ENCODE measurements at places on chromosomes 1 and 21. TPM values are rescaled to one million over a fixed set of nuclear protein-coding genes. Genes with fewer than 3 reads are reported as not detected.

The TAS1R1 gene
- total RNA-seq = 0.29 TPM

The AJAP1 gene
- 0.29 TPM for total RNA-seq

The ITLN2 gene
- total RNA-seq = not detected

The MRPL37 gene
- 88.7 TPM for total RNA-seq

The DMRTA2 gene
- under 0.01 TPM for total RNA-seq

The CRP gene
- not detected for total RNA-seq

The TMPRSS15 gene
- not detected for total RNA-seq

DNA sequence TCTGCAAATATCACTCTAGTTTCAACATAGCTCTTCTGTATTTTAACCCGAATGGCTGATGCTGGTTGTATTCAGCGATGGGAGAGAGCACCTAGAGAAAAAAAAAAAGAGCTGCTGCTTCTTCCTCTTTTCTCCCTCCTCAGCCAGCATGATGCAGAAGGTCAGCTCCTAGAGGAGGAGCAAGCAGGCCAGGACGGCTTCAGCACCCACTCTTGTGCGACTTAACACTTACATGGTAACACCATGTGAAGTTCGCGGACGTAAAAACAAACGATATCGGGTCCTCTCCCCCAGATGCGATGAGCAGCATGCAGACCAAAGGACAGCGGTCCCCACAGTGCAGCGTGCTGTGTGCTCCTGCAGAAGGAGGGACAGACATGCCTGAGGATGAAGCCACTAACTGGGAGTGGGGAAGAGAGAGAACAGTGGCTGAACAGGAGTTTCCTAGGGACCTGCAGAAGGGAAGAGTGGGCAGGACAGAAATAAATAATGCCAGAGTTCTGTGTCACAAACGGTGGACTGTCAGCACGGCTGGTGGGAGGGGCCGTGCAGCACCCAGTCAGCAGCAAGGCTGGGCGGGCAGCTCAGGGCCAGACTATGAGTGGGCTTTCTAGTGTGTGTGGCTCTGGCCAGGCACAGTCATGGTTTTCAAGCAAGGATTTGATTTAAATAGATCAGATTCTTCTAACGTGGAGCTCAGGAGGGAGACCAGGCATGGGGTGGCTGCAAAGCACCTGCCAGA, 11.4 kb upstream of the B3GALT5 start:
- H3K36me3 ChIP-seq = no peaks in the 10 kb centered on the region
- no peaks in the 10 kb centered on the region for H3K27me3 ChIP-seq
- no peak overlapping the region for H3K27ac ChIP-seq
- peak; percentile 72 for DNase-seq
- H3K4me3 ChIP-seq = no peak overlapping the region
- no peaks in the 10 kb centered on the region for H3K4me1 ChIP-seq

DNA sequence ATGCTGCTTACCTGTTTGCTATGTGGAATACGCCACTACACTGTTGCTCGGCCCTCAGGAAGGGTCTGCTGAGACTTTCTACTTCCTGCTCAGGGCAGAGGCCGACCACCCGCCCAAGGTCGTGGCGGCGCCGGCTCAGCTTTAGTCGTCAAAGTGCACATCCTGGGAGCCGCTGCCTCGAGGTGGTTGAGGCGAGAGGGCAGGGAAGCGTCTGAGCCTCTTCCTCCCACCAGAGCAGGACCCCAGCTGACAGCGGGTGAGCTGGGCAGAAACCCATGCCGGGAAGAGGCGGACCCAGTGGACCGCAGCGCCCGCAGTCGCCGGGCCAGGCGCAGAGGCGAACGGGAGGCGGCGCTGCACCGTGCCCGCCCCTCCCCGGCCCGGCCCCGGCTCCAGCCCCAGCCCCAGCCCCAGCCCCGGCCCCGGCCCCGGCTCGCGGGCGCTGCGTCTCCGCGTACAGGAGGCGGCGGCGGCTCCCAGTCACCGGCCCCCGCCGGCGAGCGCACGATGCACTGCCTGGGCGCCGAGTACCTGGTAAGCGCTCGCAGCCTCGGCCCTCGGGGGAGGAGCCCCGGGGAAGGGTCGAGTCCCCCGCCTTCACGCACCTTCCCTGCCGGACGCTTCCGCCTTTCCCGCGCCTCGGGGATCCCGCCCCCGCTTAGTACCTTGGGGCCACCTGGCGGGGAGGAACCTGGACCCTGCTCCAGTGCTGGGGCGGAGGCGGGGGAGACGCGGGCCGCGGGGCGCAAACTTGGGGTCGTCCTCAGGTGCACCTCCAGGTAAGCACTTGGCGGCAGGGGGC, at the start of gene SLC44A3:
Gene SLC44A3 (plus strand): TSS at position 413 of the 802 bp plus-strand sequence. CDS start 95 bp downstream, at position 508.
- H3K27ac ChIP-seq = no peak within 1 kb of the TSS
- H3K36me3 ChIP-seq = no peaks in the 10 kb centered on the region
- peaks cover 73% of the 10 kb centered on the region for H3K27me3 ChIP-seq
- H3K4me3 ChIP-seq = peak within 1 kb of the TSS; percentile 73
- peaks cover 4% of the 10 kb centered on the region for H3K4me1 ChIP-seq

DNA sequence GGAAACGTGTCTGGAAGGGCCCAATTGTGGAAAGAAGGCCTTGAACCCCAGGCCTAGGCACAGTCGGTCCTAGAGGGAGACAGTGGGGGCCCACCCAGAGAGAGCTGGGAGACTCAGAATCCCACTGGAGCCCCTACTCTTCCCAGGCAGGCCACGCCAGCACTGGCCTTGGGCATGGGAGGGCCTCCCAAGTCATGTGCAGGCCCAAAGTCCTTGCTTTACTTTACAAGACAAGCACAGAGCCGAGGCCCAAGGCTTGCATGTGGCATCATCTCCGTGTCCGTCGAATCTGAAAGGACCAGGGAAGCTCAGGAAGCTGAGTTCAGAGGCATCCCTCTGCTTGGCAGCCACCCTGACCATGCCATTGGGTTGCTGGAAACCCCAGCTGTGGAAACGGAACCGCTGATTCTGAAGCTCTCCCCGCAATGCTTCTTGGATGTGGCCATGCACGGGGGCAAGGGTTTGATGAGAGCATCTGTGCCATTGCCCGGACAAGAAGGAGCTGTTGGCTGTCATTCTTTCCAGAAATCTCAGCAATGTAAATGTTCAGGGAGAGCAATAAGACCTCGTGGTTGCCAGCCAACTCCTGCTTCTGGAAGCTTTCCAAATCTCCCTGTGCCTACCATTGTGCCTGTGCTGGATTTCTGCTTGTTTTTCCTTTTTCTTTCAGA, 32.8 kb downstream of the ABCG1 start:
- no peak for DNase-seq
- peaks cover 2% of the 10 kb centered on the region for H3K27me3 ChIP-seq
- no peak overlapping the region for H3K4me3 ChIP-seq
- no peaks in the 10 kb centered on the region for H3K4me1 ChIP-seq
- no peak overlapping the region for H3K27ac ChIP-seq

- H3K27me3 ChIP-seq = no peaks in the 10 kb centered on the region
- peaks cover 15% of the 10 kb centered on the region for H3K36me3 ChIP-seq
- H3K4me3 ChIP-seq = no peak overlapping the region
- DNase-seq = peak; percentile 56
- peaks cover 7% of the 10 kb centered on the region for H3K4me1 ChIP-seq
Observed at GRCh38 chr21:46222436-46223116, 6.0 kb downstream of the LSS start.

DNA sequence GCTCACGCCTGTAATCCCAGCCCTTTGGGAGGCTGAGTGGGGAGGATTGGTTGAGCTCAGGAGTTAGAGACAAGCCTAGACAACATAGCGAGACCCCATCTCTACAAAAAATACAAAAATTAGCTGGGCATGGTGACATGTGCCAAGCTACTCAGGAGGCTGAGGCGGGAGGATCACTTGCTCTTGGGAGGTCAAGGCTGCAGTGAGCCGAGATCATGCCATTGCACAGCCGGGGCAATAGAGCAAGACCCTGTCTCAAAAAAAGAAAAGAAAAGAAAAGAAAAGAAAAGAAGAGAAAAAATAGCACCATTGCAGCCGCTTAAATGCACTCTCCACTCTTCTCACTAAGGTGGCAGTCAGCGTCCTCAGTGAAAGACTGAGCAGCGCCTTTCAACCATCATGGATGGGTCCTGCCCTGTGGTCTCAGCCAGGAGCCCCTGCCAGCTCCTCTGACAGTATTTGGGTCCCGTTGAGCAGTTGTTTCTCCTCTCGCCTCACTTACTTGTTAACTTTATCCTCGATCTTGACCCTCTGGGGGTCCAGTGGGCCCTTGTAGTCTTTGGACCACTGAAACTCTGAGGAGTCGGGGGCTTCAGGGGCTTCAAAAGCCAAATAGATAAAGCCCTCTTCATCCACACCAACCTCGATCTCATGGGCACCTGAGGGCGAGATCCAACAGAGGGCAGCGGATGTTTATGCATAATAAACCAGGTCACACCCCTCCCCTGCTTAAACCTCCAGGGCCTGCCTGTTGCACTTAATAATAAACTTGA, 36.9 kb downstream of the MYOM3 start:
- H3K4me3 ChIP-seq = no peak overlapping the region
- peaks cover 3% of the 10 kb centered on the region for H3K27me3 ChIP-seq
- no peaks in the 10 kb centered on the region for H3K4me1 ChIP-seq
- DNase-seq = peak; percentile 55
- no peak overlapping the region for H3K27ac ChIP-seq

- no peaks in the 10 kb centered on the region for H3K27me3 ChIP-seq
- H3K4me3 ChIP-seq = no peak overlapping the region
- DNase-seq = no peak
Observed at GRCh38 chr1:26375081-26375480, 2.5 kb upstream of the ZNF683 start.

DNA sequence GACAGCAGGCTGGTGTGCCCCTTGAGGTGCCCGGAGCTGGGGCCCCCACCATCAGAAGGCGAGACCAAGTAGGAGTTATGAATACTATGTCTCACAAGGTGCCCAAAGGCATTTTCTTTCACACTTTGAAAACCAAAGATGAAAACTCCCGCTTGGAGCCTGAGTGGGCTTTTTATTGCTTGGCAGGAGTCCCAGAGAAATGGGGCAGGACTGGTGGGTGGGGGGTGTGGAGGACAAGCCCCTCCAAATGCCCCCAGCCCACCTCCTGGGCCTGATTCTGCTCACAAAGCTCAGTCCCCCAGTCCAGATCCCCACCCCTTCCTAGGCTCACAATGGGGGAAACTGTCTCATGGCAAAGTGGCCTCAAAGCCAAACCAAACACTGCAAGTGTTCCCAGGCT, 227.9 kb downstream of the TRABD2B start:
- no peak overlapping the region for H3K27ac ChIP-seq
- H3K4me1 ChIP-seq = no peaks in the 10 kb centered on the region
- H3K36me3 ChIP-seq = no peaks in the 10 kb centered on the region
- no peaks in the 10 kb centered on the region for H3K27me3 ChIP-seq
- no peak for DNase-seq

- H3K4me3 ChIP-seq = no peak overlapping the region
- H3K27me3 ChIP-seq = no peaks in the 10 kb centered on the region
- no peak for DNase-seq
Observed at GRCh38 chr21:21971384-21971783, 973.2 kb downstream of the NCAM2 start.

DNA sequence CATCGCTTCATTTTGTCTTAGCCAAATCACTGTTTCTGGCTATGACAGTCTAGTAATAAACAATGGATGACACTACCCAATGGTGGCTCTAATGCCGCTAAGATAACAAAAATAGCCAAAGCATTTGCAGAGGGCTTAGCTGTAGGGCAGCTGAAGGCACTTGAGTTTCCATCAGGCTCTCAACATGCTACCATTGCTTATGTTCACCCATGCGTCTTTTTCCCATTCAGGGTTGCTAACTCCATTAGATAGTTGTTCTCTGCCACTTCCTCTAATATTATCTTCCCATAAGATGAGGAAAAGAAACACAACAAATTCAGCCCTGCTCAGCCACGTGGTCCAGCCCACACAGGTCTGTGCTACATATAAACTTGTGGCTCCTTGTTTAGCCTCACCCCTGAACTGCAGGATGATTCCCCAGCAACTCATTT, 159.6 kb downstream of the TOMM20 start:
- DNase-seq = no peak
- peak overlapping the region; percentile 95 for H3K27ac ChIP-seq
- H3K4me1 ChIP-seq = peaks cover 50% of the 10 kb centered on the region
- no peaks in the 10 kb centered on the region for H3K27me3 ChIP-seq
- H3K36me3 ChIP-seq = no peaks in the 10 kb centered on the region

- peaks cover 12% of the 10 kb centered on the region for H3K4me1 ChIP-seq
- H3K27ac ChIP-seq = peak overlapping the region; percentile 93
- no peaks in the 10 kb centered on the region for H3K36me3 ChIP-seq
- peak; percentile 79 for DNase-seq
- peak overlapping the region; percentile 99 for H3K4me3 ChIP-seq
- no peaks in the 10 kb centered on the region for H3K27me3 ChIP-seq
Observed at GRCh38 chr1:113073479-113073950, 517 bp downstream of the LRIG2 start.

DNA sequence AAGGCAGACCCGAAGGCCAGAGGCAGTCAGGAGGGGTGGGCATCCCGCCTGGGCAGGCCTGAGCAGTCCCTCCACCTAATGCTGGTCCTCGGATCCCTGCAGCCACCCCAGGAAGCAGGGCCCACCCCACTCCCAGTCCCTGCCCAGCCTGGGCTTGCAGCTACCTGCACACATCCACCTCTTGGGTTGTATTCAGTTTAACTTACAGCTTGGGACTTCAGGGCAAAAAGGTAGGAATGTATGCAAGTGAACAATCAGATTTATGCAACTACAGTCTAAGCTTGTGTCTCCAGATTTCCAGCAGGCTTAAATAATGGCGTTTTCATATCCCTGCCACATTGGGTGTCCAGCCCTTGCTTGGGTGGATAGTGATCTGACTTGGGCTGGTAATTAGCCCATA, 17.4 kb downstream of the LDLRAP1 start:
- H3K4me1 ChIP-seq = peaks cover 6% of the 10 kb centered on the region
- no peaks in the 10 kb centered on the region for H3K27me3 ChIP-seq
- H3K36me3 ChIP-seq = peaks cover 33% of the 10 kb centered on the region
- no peak overlapping the region for H3K27ac ChIP-seq
- H3K4me3 ChIP-seq = no peak overlapping the region

Measured in osteoblast (primary cell).